Kidney glomerular epithelial cell (primary cell): ENCODE measurements at places on chromosomes 12 and 14.

DNA sequence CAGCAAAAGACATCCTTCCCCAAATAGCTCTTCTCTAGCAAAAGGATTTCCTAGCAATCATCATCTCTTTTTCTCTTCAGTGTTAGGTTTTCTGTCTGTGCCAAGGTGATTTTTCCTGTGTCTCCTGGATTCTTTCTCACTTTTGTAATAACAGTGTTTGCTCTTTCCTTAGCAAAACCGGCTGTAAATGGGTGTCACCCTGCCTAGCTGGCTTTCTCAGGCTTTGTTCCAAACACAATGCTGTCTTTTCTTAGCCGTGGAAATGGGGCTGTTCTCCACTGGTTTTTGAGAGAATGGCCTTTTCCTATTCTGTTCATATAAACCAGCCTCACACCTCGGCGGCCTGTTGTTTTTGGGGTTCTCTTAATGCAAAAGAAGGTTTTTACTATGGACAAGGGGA lies 21.9 kb downstream of the JDP2 start:
- no peak for DNase-seq

DNA sequence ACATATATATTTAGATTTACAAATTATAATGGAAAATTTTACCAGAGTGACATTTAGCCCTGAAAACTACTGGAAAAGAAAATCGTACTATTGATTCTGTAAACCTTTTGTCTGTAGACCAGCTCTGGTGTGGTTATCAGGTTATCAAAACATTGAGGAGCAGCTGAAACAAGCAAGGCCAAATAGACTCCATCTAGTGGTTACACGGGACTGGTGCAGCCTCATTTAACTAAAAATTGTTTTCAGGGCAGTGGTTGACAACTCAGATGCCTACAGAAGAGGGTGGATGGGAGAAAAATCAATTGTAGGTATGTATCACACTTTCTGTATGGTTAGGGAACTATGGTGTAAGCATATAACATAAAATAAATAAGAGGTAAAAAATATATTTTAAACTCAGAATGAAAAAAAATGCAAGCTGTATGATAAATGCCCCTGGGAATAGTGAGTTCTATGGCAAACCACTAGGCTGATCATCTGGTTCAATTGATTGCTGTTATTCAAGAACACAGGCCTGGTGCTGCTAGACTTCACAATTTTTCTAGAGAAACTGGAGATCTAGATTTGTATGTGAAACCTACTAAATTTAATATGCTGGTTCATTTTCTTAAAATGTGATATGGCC lies 51.2 kb downstream of the ACSS3 start:
- DNase-seq, result peak; percentile 34

GRCh38 chr12:116135209-116135930 lies 142.1 kb downstream of the MED13L start:
- peak; percentile 68 for DNase-seq

DNA sequence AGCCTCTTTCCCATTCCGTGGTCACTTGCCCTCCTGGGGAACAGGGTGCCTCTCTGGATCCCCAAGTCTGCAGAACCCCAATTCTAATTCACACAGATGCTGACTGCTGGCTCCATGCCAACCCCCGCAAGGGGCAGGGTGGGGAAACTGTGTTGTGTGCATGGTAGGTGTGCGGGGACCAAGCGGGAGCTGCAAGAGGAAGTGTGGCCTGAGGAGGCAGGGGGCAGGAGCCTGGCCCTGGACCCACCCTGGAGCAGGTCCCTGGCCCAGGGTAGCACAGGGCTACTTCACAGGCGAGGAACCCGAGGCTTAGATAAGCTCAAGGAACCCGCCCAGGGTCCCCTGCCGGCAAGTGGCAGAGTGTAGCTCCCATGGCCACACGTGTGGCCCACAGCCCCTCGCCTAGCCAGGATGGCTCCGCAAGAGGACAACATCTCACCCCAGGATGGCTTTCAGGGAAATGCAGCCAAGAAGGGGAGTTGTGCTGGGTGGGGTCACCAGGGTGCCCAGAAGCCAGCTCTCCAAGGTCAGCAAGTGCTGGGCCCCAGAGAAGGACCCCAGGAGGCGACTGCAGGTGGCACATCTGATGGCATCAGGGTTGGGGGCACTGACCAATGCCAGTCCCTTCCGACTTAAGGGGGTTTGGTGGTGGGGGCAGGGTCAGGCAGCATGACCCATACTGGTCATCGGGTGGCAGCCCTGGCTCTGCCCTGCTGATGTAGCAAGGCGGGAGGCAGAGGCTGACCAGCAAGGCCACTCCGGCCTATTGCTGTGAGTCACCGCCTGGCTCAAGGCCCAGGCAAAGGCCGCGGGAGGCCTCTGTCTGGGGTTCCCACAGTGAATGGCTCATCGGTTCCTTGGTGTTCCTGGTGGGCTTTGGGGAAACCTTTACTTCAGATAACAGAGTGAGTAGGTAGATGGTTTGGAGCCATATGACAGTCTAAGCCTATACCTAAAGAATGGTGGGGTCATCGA lies 37.3 kb upstream of the EML1 start:
- DNase-seq, result peak; percentile 76

- no peak for DNase-seq
Observed at GRCh38 chr12:59408431-59408830, 187.4 kb upstream of the SLC16A7 start.

DNA sequence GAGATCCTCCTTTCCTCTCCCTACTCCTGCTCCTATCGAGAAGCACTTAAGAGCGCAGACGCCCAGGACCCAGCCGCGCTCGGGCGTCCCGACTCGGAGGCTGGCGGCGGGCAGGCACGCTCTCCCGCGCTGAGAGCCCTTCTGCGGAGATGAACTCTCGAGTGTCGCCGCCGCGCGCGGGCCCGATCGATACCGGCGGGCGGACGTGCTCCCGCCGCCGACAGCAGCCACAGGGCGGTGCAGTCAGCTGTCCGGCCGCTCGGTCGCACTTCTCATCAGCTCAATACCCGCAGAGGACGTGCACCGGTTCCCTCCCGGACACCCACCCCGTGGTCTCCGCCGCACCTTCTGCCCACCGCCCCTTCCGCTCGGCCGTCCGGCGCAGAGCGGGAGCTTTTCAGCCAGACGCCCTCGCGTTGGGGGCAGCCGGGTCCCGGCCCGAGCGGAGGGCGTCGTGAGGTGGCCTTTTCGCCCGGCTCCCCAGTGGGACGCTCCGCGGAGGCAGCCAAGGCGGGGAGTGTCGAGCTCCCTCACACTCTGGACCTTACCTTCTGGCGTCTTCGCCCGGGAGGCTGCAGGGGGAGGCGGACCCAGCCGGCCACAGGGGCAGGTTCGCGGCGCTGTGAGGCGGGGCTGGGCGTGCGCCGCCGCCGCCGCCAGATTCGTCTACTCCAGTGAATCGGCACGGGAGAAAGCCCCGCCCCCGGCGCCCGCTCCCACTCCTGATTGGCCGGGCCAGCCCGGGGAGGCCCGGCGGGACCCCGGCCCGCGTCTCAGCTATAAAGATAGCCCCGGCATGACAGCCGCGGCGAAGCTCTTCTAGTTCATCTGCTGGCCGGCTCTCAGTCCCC lies at the start of gene INSM2:
INSM2 (plus strand) TSS at position 808 of the 851 bp plus-strand sequence. CDS start 89 bp downstream, outside the sequence.
- DNase-seq, result peak; percentile 5

DNA sequence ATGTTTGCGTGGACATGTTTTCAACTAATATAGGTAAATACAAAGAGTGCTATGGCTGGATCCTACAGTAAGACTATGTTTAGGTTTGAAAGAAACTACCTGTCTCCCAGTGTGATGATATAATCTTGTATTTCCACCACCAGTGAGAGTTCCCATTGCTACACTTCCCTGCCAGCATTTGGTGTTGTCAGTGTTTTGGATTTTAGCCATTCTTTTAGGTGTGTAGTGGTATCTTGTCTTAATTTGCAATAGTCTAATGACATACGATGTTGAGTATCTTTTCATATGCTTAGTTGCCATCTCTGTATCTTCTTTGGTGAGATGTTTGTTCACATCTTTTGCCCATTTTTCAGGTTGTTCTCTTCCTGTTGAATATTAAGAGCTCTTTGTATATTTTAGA lies 103.5 kb downstream of the RALGAPA1 start:
- no peak for DNase-seq

DNA sequence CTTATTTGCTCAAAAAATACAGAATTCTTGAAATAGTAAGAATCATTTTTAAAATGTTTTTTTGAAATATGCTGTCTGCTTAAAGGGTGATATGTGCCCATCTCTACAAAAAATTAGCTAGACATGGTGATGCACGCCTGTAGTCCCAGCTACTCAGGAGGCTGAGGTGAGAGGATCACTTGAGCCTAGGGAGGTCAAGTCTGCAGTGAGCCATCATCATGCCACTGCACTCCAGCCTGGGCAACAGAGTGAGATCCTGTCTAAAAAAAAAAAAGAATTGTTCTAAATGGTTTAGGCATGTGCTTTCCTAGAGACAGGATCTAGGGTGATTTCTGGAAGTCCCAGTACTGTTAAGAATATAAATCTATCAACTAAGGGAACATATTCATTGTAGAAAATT lies 75.6 kb upstream of the HECTD1 start:
- no peak for DNase-seq

DNA sequence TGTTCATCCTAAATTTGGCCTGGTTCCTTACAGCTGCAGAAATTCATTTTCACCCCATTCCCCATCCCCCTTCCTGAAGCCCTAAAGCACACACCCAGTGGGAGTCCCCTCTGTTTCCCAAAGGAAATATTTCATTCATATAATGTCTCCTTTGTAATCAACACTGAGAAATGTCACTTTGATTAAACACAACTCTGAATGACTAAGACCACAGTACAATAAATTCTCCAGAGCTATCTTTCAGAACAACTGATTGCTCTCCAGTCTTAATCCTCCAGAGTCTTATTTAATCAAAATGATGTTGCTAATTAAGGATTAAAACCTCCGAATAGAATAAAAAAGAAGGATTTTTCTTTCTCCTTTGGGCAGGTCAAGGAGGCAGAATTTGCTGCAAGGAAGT lies 6.4 kb downstream of the SLC15A5 start:
- DNase-seq, result no peak

DNA sequence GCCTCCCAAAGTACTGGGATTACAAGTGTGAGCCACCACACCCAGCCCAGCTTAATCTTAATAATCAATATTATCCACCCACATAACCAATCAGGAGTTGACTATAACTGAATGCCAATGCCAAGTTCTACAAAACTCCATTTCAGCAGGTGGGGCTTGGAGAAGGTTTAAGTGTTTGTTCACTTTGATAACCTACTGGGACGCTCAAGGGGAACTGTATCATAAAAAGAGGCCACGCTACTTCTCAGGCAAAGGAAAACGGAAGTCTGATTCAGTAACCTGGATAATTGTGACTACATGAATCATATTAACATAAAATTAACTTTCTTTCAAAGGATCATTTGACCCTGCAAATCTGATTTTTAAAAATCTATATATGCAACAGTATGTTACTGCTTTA lies 179.2 kb downstream of the BCAT1 start:
- no peak for DNase-seq

- DNase-seq, result no peak
Observed at GRCh38 chr14:99155173-99156089, 116.6 kb downstream of the BCL11B start.
